ENCODE measurements at places on chromosomes 5 and 9.

DNA sequence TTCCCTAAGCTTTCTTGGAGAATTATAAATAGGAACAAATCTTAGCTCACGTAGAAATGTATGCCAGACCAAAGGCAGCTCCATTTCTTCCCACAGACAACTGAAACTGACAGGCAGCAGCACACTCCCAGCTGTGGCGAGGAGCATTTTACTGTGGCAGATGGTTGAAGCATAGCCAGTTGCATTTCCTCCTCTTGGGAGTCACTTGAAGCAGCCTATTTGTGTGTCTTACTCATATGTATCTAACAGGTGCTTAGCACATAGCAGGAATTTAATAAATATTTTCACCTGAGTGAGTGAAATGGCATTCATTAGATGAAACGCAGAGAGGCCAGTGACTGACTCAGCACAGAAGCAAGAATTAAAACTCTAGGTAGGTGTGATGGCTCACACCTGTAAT lies 12.3 kb upstream of the MTMR12 start:
- DNase-seq, result no peak

- DNase-seq, result peak; percentile 74
Observed at GRCh38 chr5:143403593-143404415, at the start of gene NR3C1. TSS of gene NR3C1 (minus strand) at chr5:143403686. CDS start at chr5:143400839, 2,847 bp downstream.

DNA sequence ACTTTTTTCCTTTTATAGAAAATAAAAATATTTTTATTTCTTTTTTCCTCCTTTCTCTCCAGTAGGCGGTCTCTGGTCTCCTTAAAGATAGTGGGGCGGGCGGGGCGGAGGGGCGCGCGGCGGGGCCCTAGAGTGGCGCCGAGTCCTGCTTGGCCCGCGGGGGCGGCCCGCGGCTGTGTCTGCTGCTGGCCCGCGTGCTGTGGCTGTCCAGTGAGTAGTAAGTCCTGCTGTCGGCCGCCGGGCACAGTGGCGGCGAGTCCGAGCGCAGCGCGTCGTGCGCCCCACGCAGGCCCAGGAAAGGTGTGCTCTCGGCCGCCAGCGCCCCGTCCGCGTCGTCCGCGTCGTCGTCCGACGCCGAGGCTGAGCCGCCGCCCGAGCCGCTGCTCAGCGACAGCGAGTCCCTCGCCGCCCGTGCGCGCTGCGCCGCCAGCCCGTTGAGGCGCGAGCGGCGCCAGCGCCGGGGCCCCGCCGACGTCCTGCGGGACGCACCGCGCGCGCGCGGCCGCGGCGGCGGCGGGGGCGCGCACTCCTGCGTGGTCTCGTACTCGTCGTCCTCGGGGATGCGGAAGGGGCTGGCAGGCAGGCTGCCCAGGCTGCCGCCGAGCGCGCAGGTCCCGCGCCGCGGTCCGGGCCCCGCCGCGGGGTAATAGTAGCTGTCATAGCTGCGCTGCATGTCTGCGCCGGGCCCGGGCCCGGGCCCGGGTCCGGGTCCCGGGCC lies 52.3 kb downstream of the PSD2 start:
- peak; percentile 29 for DNase-seq

DNA sequence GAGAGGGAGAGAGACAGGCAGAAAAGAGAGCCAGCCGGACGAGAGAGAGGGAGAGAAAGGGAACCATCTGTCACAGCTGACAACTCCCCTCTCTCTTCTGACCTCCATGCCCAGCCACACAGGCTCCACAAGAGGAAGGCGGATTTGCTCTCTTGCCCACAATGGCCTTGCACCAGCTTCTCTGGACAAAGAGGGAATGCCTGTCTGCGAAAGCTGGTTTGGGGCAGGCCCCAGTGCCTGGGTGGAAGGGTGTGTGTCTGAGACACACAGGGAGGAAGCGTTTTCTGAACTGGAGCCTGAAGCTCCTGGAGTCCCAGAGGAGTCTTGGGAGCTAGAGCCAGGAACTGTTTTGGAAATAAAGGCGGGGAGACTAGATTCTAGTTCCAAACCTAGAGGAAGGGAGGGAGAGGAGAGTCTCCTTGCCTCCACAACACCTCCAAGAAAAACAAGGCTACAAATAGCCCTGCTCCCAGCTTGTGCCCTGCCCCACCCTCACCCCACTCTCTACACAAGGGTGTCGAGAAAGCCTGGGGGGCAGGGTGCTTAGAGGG lies 12.5 kb downstream of the C1QTNF2 start:
- no peak for DNase-seq

DNA sequence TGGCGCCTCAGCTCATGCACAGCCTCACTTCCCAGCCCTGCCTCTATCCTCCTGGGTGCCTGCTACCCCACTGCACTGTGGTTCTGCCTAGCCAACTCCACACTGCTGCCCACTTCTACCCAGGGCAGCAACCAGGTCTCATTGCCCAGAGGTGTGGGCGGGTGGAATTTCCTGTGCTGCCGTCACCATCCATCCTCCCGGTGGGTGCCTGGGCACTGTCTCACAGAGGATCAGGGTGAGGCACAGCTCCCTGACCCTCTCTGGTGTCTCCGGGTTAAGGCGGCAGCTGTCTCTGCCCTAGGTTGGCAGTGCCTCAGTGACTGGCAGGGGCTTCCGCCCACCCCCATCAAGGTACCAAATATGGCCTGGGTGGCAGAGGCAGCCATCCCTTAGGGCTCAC lies 4.3 kb upstream of the MTMR12 start:
- no peak for DNase-seq

DNA sequence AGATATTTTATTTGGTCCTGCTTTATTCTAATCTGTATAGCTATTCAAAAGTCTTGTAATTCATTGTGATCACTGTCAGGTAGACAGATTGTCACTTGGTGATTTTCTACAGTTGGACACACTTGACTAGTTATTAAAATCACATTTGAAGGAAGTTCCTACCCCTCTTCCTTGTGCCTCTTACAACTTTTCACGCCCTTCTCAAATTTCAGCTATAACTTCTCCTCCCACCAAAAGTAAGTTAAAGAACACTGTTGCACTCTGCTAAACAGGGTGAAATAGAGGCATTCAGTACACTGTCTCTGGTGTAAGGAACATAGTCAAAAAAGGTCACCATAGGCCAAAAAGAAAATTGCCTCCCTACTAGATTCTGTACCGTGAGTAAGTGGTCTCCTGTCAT lies 142.1 kb upstream of the POU5F2 start:
- DNase-seq, result no peak

DNA sequence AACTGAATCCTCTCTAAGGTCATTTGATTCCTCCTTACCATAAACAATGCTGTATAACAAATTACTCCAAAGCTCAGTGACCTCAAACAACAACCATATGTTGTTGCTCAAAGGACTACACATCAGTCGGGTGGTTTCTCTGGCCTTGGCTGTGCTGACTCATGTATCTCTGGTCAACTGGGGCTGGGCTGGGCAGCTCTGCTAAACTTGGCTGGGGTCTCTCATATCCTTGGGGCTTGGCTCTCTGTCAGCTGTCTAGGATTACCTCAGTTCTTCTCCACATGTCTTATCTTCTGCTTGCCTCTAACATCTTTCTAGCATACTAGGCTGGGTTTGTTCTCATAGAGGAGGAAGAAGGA lies 86.4 kb downstream of the GALNT10 start:
- DNase-seq, result no peak

- no peak for DNase-seq
Observed at GRCh38 chr9:129036923-129037766, 719 bp downstream of the MIGA2 start.

DNA sequence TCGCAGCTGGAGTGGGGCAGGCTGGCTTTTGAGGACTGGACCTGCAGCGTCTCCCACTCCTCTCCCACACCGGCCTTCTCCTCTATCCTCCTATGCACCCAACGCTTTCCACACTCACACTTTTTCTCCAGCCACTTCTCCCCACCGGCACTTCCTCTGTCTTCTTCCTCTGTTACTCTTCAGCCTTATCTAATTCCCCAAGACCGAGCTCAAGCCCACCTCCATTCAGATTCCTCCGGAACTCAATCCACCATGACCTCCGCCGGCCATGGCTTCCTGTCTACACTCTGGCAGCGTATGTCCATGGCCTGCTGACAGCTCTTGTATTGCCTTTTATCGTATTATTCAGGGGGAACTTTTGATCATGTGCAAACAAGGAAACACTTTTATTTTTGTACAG lies 545 bp upstream of the OR2V1 start:
- no peak for DNase-seq

DNA sequence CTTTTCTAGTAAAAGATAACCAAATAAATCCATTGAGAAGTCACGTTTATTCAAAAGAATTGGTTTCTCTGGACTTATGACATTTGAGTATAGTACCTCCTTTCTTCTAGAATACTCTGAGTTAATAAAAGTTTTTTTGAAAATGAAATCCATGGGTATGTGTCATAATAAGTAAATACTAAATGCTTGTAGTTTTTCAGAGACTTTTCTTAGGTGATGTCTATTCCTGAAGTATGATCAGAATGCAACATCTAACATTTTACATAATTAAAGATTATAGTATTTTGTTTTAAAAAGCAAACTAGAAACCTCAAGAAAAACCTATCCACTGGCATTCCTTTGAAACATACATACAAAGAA lies 63.2 kb downstream of the NFIB start:
- no peak for DNase-seq

- no peak for DNase-seq
Observed at GRCh38 chr9:76365028-76365427, 29.2 kb downstream of the RFK start.

DNA sequence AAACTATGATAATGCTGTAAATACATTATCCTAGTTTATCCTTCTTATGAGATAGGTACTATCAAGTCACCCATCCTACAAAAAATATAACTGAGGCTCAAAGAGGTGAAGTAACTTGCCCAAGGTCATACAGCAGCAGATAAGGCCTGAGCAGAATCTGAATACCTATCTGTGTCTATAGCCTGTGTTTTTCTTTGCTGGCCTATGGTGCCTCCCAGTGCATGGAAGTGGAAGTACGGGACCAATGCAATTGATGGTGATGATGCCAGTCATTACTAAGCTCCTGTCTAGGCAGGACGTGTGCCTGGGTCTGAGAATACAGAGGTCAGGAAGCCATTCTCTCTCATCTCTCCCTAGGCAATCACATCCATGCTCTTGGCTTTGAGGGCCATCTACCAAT lies 67.8 kb downstream of the FAT2 start:
- no peak for DNase-seq

GRCh38 chr9:77614645-77615044 lies 33.5 kb downstream of the GNA14 start:
- DNase-seq, result no peak

DNA sequence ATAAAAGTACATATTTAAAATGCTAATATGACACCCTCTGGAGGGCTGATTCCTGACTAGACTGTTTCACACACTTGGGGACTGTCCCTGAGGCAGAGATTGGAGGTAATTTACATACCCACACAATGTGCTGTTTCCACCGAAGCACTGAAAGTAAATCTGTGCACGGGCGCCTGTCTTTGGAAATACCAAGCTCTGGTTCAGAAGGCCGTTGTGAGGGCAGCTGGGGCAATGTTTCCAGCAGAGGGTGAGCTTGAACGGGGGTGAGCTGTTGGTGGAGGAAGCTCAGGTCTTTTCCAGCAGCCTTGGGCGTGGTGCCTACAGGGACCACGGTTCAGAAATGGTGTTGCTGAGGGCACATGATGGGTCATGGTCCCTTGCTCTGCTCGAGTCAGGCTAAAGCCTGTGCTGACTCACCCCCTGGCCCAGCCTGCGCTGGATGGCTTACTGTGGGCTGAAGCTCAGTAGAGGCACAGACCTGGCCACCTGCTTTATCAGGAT lies 25.8 kb upstream of the HMCN2 start:
- no peak for DNase-seq

- DNase-seq, result no peak
Observed at GRCh38 chr9:129814432-129815223, 9.3 kb downstream of the TOR1A start.

DNA sequence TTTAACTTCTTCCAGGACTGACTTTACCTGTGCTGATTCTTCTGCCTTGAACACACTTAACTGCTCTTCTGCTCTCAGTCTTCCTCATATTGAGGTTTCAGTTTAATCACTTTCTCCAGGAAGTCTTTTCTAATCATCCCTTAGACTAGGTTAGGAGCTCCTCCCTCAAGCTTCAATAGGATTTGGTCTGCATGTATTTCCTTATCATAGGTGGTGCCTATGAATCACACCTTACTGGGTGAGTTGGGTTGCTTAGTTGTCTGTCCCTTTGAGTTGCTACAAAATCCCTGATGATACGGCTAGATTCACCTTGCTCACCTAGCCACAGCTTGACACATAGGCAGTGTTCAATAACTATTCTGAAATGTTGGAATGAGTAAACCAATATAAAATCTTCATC lies 164.4 kb downstream of the DNAH5 start:
- no peak for DNase-seq

GRCh38 chr5:174935854-174936474 lies 211.6 kb downstream of the MSX2 start:
- DNase-seq, result peak; percentile 1

DNA sequence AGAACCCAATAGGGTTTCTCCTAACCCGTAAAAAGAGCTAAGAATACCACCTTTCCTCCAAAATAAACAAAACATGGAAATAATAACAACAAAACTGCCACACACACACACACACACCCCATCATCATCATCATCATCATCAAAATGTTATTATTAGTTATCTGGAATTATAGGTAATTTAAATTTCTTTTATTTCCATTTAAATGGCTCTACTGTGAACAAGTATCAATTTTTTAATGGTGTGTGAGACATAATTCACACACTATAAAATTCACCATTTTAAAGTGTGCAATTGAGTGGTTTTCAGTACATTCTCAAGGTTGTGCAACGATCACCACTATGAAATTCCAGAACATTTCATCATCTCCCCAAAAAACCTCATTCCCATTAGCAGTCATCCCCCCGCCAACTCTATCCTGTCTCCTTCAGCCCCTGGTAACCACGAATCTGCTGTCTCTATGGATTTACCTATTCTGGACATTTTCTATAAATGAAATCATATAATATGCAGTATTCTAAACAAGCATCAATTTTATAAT lies 172.7 kb downstream of the ROR2 start:
- DNase-seq, result no peak

DNA sequence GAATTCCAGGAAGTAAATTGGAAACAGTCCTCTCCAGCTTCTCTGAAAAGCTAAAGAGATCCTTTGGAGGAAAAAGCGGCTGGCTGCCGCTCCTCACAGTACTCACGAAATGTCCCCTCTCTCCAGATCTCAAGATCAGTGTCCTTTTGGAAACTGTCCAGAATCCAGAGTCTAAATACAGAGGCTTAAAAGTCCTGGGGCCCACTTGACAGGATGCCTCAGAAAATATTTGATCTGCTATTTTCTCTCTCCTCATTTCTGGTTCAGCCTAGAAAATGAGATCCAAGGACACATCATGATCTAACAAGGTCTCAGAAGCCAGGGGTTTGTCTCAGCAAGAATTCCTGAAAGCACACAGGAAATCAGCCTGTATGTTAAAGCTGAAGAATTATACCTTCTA lies 7.2 kb downstream of the C1QTNF2 start:
- no peak for DNase-seq

- DNase-seq, result no peak
Observed at GRCh38 chr9:86175223-86175622, 75.9 kb upstream of the GOLM1 start.
